ENCODE measurements at places on chromosomes 11 and 22.

DNA sequence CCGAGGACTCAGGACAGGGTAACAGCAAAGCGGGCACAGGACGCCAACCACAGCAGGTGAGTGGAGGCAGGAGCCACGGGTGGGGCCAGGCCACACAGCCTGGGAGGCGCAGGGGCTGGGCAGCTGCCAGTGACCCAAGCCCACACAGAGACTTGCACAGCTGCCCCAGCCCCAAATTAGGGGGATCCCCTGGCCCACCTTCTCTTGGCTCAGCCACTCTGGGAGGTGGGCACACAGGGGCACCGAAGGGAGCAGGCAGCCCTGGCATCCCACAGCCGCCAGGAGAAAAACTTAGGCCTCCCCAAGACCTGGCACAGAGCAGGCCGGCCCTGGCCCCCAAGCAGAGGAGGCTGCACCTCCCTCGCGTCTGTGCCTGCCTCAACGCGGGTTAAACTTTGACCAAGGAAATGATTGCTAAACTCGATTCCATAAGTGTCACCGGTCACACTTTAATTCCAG is at the start of gene SLC22A12:
Gene SLC22A12, plus strand, starts transcription at position 458 of the 459 bp plus-strand sequence. CDS start 337 bp downstream, outside the sequence.
- DNase-seq = no peak

DNA sequence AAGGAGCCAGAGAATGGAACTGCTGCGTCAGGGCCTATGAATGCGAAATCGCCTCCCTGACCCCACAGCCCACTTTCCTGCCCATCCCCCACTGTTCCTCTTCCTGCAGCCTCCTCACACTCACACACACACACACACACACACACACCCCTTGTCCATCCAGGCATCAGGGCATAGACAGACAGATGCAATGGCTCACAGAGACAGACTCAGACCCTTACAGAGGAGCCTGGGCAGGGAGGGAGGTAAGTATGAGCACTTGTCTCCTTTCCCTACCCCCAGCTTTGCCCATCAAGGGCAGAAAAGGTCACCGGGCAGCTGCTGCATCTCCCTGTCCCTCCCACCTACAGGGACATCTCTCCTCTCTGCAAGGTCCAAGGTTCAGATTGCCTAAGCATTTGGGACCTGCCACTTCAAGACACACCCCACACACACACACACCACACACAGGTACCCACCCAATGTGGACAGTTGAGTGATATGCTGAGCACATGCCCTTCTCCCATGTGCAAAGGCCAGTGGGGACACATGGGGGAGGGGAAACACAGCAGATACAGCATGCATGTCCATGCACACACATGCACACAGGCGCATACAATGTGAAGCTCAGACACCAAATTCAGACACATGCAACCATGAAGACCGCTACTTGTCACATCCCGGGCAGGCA is 2.0 kb upstream of the NRXN2 start:
- DNase-seq = no peak

DNA sequence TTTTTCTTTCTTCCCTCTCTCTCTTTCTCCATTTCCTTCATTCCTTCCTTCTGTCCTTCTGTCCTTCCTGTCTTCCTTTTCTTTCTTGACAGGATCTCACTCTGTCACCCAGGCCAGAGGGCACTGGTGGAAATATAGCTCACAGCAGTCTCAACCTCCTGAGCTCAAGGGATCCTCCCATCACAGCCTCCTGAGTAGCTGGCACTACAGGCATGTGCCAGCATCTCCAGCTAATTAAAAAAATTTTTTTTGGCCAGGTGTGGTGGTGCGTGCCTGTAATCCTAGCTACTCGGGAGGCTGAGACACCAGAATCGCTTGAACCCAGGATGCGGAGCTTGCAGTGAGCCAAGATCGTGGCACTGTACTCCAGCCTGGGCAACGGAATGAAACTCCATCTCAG is 4.8 kb upstream of the DUSP8 start:
- no peak for DNase-seq

- no peak for DNase-seq
These were observed 518 bp upstream of the CHRM1 start for GRCh38 chr11:62921573-62922188.

GRCh38 chr11:131658952-131659351 is 288.5 kb downstream of the NTM start:
- no peak for DNase-seq
